DMS 273 treated with DMSO at 0.1 percent for 48 hours (cell line): ENCODE measurements at places on chromosomes 3 and 15.

GRCh38 chr3:192082730-192083660 lies 622.0 kb downstream of the PYDC2 start:
- no peak for DNase-seq

DNA sequence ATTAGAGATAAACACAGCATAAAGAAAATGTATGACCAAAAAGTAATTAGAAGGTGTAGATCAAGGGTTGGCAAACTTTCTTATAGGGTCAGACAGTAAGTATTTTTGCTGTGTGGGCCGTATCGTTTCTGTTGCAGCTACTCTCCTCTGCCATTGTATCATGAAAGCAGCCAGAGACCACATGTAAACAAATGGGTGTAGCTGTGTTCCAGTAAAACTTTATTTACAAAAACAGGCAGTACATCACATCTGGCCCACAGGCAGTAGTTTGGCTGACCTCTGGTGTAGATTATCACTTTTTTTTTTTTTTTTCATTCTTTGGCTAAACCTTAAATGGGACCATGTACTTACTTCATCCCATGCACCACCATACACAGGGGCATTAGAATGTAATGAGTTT lies 190.8 kb downstream of the MBNL1 start:
- DNase-seq: no peak

GRCh38 chr15:70426096-70426821 lies 328.5 kb upstream of the TLE3 start:
- DNase-seq: no peak

DNA sequence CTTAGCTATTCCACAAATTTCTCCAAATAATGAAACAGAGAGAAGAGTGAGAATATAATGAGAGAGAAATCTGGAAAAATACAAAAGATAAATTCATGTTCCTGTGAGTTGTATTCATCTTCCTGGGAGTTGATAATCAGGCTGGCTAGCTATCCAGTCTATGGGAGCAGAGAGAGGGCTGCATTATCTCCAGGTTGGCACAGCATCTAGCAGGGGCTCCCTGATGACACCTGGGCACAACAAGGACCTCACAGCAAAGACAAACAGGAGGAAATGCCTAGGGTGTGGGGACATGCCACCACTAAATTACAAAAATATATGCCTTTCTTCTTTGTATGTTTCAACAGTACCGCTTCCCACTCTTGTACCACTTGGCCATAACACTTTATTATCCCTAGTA lies 1.9 kb downstream of the EHD4 start:
- DNase-seq: no peak

DNA sequence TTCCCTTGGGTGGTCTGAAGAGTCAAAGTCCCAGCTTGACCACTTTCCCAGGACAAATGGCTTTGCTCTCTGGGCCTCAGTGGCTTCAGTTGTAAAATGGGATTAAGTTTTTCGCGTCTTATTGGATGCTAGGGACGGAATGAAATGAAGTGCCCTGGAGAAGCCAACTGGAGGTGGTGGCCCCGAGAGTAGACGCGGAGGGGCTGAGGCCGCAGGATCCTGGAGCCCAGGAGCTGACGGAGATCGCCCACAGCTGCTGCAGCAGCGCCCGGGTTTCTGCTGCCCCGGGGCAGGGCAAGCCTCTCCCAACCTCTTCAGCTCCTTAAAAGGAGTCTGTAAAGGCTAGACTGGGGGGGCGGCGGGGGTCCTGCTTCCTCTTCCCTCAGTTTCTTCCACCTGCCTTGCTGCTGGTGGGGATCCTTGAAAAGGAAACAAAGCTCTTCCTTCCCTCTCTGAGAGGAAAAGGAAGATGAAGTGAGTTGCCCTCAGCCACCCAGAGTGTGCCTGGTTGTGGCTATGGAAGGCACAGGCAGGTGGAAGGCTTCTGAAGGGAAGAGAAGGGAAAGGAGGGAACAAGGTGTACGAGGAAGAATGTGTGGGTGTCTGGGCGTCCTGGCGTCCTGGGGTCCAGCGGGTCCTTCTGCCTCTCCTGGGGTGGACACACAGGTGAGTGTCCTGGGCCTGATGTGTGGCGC lies 967 bp upstream of the BNC1 start:
- no peak for DNase-seq

DNA sequence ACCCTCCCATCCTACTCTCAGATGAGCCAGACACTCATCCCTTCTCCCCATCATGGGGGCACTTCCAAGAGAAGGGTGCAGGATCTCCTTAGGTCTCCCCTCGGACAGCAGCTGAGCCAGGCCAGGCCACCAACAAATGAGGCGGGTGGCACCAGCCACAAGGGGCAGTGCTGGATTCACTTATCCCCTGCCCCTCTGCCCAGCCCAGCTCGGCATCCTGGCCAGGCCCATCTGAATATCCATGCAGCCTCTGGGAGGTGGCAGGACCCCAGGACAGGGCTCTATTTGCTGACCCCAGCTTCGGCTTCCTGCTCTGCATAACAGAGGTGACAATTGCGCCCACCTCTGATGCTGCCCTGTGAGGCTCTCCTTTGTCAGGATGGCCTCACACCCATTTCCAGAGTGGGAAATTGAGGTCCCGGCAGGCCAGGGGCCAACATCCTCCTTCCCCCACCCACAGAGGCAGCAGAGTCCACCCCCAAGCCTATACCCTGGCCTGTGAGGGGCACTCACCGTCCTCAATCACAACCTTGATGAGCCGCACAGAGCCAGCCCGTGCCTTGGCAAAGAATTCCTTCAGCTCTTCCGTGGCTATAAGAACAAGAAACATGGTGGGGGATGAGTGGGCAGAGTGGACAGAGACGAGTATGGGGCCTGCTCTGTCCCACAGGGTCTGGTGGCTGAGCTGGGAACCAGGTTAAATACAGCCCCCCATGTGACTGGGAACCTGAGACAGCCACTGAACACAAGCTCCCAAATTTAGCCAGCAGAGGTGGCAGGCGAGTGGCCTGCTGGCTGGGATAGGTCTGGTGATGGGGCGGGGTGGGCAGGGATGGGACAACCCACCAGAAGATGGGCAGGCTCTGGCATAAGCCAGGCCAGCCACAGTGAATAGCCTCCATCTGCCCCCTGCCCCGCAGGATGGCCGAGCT lies 4.2 kb downstream of the TWF2 start:
- no peak for DNase-seq

DNA sequence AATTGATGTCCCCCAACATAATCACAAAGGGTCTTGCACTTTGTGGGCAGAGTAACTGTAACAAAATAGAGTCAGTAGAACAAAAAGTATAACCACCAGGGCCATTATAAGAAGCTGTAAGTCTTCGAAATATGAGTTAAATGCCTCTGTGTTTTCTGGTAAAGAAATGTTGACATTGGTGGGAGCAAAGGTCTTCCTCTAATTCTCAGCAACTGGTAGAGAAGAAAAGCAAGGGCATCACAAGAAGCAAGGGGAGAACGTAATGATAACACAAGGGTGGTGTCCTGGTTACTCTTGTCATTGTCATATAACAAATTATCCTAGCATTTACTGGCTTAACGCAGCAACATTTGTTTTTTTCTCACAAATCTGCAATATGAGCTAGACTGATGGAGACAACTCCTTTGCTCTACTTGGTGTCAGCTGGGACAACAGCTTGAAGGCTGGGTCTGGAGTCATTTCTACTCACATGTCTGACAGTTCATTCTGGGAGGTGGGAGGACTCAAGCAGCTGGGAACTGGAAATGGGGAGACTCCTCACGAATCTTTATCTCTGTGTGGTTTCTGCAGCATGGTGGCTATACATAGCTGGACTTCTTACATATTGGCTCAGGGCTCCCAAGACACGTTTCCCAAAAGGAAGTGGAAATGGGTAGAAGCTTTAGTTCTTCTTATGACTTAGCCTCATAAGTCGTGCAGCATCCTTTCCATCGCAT lies 20.2 kb downstream of the DNAJB11 start:
- DNase-seq: no peak

DNA sequence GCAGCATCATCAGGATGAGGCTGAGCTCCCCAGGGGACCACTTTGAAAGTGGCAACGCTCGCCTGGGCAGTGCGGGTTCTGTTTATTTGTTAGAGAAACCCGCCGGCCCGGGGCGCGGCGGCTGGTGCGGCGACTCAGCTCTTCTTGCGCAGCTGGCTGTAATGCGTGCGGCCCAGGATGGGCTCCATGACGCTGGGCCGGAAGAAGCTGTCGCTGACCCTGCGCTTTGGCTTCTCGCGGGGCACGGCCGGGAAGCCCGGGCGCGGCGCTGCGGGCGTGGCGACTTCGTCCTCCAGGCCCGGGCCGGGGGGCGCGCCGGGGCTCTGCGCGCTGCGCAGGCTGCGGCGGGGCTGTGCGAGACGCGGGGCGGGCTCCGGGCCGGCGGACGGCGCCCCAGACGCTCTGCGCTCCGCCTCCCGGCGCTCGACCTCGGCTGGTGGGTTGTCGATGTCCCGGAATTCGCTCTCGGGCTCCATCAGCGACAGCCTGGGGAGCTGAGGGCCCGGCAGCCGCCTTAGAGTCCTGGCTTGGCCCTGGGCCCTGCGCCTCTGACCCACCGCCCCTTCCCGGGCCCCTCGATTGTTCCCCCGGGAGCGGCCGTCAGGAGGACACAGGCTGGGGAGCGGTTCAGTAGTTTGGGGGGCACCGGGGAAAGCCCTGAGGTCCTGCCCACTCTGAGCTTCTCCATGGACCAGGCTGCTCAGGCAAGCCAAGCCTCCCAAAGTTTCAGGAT lies 10.3 kb upstream of the KIF7 start:
- DNase-seq: no peak

- DNase-seq: peak; percentile 57
Observed at GRCh38 chr3:128011140-128011539, 41.1 kb upstream of the SEC61A1 start.

GRCh38 chr15:57662802-57663201 lies 43.7 kb upstream of the POLR2M start:
- no peak for DNase-seq
